Karpas-422 (cell line): ENCODE measurements at places on chromosomes 1 and 21.

DNA sequence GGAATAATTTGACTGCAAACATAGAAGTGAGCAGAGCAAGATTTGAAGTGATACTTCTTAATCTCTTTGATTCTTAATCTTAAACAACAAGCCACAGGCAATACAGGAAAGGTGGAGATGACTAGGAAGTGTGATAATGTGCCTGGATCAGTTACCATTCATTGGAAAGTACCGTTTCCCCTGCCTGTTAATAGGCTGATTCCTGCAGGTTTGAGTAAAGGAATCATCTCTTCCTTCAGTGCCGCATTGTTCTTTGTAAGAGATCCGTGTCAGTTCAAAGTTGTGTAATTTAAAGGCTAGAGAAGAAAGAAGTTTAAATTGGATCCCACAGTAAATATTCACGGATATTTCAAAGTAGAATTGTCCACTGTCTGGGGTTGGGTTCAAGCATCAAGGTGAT lies 43.5 kb upstream of the BCL10 start:
- no peaks in the 10 kb centered on the region for H3K36me3 ChIP-seq
- H3K4me1 ChIP-seq: no peaks in the 10 kb centered on the region
- DNase-seq: no peak
- H3K27ac ChIP-seq: no peak overlapping the region
- no peak overlapping the region for H3K4me3 ChIP-seq

- no peak for DNase-seq
- no peaks in the 10 kb centered on the region for H3K4me1 ChIP-seq
- H3K4me3 ChIP-seq: no peak overlapping the region
- H3K36me3 ChIP-seq: no peaks in the 10 kb centered on the region
These were observed 220.0 kb downstream of the TM2D1 start for GRCh38 chr1:61504852-61505390.

DNA sequence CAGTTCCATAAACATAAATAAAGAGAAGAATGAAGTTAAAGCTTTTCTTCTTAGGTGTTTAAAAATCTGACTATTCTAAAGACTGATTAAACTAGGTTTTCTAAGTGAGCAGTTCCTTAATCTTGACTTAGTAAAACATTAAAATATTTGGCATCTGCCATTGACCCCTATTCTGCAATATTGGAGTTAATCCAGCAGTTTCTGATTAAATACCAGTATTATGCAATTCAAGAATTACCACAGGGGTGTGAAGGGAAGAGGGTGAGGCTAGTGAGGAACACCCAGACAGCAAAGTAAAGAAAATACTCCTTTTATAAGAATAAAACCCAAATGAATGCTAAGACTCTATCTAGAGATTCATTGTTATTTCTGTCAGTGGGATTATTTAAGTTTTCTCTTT lies 40.9 kb downstream of the CLIC4 start:
- DNase-seq: no peak
- H3K27ac ChIP-seq: no peak overlapping the region
- H3K27me3 ChIP-seq: no peaks in the 10 kb centered on the region
- H3K4me1 ChIP-seq: no peaks in the 10 kb centered on the region
- H3K4me3 ChIP-seq: no peak overlapping the region

DNA sequence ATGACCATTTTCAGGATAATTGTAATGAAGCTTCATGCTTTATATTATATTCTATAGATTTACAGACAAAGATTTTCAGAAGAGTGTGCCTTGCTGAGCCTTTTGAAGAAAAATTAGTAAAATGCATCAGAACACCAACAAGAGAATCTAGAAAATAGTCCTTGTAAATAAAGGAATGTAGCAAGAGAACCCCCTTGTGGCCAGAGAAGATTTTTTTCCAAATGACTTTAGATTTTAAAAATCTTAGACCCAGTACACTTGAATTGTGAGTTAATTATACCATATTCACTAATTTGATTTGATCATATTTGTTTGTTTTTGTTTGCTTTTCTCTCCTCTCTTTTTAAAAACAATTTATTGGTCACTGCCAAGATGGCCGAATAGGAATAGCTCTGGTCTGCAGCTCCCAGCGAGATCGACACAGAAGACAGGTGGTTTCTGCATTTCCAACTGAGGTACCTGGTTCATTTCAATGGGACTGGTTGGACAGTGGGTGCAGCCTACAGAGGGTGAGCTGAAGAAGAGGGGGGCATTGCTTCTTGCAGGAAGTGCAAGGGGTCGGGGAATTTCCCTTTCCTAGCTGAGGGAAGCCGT lies 12.8 kb upstream of the IFI44L start:
- H3K27me3 ChIP-seq: no peaks in the 10 kb centered on the region
- no peak overlapping the region for H3K4me3 ChIP-seq
- no peak overlapping the region for H3K27ac ChIP-seq
- DNase-seq: peak; percentile 60

DNA sequence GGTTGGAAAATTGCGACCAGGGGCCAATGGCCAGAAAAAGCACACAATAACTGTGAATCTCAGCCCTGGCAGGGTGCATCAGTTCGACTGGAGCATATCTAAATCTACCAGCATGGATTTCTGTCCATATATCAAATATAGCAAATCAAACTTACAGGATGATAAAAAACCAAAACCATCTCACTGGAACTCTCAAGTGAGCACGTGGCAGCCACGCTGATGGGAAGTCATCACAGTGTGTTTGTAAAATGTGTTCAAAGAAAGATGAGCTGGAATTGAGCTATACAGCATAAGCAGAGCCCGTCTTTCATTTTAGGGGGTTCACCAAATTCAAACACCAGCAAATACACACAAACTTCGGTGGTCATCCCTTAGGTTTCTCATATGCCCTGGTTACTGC lies 610.1 kb downstream of the AJAP1 start:
- H3K4me3 ChIP-seq: no peak overlapping the region
- H3K4me1 ChIP-seq: peaks cover 29% of the 10 kb centered on the region
- H3K27me3 ChIP-seq: peaks cover 2% of the 10 kb centered on the region; the same call in 1 of the 2 replicates
- no peaks in the 10 kb centered on the region; the same call in 1 of the 2 replicates for H3K36me3 ChIP-seq
- no peak overlapping the region for H3K27ac ChIP-seq

- no peaks in the 10 kb centered on the region for H3K4me1 ChIP-seq
- no peak for DNase-seq
- no peaks in the 10 kb centered on the region; the same call in 1 of the 2 replicates for H3K27me3 ChIP-seq
- no peak overlapping the region for H3K4me3 ChIP-seq
These were observed 200.4 kb upstream of the FGGY start for GRCh38 chr1:59096501-59096900.

DNA sequence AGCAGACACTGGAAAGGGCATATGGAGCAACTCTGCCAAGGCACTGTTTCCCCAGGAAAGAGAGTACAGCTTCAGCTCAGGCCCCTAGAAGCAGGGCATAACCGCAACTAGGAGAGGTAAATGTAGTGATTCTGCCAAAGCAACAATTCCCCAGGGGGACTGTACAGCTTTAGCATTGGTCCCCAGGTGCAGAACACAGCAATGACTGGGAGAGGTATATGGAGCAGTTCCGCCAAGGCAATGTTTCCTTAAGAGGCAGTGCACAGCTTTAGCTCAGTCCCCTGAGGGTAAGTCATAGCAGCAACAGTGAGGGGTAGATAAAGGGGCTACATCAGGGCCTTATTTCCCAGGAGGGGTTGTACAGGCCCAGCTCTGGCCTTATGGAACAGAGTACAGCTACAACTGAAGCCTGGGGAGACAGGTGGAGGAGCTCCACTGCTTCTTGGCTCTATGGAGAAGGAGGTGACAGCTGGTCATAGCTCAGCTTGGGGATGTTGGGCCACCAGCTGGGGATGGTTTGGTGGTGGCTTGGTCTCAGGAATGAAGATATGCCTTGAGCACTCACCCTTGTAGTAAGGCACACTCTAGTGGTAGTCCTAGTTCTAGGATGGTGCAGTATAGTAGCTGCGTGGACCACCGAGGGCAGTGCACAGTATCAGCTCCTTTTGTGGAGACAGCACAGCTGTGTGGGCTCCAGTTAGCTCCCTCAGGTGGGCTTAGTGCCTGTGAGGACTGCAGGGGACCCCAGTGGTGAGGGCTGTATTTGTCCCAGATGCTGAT lies 582.7 kb downstream of the PTPRC start:
- peaks cover 16% of the 10 kb centered on the region for H3K4me1 ChIP-seq
- H3K27me3 ChIP-seq: no peaks in the 10 kb centered on the region
- DNase-seq: peak; percentile 53

DNA sequence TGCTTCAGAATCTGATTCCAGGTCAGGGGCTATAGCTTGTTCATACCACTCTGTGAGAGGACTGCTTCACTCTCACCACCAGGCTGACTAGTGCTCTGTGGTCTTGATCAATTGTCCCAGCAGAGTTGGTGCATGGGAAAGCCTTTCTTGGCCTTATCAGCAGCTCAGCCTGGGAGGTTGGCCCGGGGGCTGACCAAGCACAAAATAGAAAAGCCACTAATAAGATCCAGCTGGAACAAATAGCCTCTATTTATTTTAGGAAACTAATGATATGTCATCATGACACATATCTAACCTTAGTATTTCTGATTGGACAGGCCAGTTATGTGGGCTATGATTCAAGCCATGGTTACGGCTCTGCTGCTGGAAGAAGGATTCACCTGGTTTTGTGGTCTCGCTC lies 134.2 kb downstream of the GDAP2 start:
- H3K4me3 ChIP-seq: no peak overlapping the region
- no peaks in the 10 kb centered on the region for H3K4me1 ChIP-seq
- no peak overlapping the region for H3K27ac ChIP-seq
- H3K27me3 ChIP-seq: no peaks in the 10 kb centered on the region
- no peaks in the 10 kb centered on the region for H3K36me3 ChIP-seq

DNA sequence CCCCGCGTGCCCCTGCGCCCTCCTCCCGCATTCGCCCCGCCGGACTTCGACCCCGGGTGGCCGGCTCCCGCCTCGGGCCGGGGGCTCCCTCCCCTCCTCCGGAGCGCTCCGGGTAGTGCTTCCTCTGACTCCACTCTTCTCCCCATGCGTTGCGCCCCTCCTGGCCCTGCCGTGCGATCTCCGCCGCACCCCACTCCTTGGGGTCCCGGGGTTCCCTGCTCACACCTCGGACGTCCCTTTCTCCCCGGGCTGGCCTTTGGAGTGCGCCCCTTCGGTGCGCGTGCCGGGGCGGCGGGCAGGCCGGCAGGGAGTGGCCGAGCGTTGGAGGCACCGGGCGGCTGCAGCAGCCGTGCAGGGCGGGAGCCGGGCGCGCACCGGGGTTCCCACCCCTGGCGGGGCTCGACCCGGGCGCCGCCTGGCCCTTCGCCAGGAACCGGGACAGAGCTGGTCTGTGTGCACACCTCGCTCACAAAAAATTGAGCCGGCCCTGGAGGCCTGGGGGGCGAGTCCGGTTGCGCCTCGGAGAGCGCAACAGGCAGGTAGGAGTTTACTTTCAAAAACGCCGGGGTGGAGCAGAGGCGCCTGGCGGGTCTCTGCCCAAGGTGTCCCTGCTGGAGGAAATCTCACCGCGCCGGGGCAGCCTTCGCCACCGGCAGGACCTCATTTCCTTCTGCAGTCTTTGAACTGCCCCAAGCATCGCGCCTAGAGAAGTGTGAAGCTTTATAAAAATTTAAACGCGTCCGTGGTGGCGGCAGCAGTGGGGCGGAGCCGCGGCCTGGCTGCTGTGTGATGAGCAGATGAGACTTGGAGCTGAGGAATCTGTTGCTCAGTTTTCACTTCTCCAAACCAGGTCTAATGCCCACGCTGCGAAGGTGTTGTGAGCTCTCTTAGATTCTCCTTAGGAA lies 650 bp downstream of the VANGL1 start:
- H3K27me3 ChIP-seq: no peaks in the 10 kb centered on the region
- no peaks in the 10 kb centered on the region for H3K4me1 ChIP-seq
- H3K27ac ChIP-seq: no peak overlapping the region
- no peak overlapping the region for H3K4me3 ChIP-seq
- DNase-seq: no peak

DNA sequence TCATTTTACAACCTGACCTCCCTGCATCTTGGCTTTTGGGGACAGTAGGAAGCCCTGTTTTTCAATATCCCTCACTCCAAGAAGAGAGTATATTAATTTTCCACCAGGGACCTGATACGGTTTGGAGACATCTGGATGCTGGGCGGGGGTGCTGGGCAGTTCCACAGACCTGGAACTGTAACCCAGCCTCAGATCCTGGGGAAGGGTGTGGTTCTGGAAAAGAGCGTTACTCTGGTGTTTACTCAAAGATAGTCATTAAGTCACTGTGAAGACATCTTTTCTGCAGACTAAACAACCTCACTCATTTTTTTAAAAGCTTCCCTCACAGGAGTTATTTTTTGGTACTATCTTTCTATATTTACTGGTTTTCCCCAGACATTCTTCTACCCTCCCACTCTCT lies 189.8 kb downstream of the CLIC6 start:
- H3K27me3 ChIP-seq: no peaks in the 10 kb centered on the region
- H3K36me3 ChIP-seq: peaks cover 4% of the 10 kb centered on the region; the same call in 1 of the 2 replicates

DNA sequence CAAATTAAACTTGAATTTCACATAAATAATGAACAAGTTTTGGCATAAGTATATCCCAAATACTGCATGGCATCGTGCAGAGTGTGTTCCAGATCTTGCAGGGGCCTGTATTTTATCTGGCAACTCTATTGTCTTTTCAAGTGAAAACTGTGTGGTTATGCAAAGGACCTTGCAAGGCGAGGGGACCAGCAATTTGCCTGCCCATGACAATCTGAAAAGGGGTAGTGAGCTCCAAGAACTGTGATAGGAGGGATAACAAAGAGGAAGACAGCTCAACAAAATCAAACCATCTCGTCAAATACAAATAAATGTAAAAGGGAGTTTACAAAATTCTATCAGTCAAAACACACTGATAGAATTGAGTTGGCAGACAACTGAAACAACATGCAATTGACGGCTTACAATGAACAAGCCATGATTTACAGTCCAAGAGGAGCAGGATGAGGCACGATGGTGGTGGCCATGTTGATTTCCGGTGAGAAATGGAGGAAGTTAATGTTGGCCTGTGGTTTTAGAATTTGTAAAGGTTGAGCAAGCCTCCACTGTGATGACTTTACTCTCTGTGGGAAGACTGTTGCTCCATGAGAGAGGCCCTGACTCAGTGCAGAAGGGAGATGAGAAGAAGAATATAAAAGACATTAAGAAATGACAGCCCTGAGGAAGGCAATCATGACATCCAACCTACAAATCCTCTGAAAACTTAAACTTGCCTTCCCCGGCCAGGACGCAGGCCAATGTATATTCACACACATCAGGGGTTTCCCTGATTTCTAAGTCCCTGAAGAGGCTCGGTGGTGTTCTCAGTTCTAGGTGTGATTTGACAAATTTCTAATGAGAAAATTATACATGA lies 132.2 kb downstream of the ADSS2 start:
- no peaks in the 10 kb centered on the region for H3K36me3 ChIP-seq
- no peak overlapping the region for H3K27ac ChIP-seq
- H3K27me3 ChIP-seq: no peaks in the 10 kb centered on the region
- DNase-seq: no peak
- H3K4me1 ChIP-seq: peaks cover 6% of the 10 kb centered on the region

DNA sequence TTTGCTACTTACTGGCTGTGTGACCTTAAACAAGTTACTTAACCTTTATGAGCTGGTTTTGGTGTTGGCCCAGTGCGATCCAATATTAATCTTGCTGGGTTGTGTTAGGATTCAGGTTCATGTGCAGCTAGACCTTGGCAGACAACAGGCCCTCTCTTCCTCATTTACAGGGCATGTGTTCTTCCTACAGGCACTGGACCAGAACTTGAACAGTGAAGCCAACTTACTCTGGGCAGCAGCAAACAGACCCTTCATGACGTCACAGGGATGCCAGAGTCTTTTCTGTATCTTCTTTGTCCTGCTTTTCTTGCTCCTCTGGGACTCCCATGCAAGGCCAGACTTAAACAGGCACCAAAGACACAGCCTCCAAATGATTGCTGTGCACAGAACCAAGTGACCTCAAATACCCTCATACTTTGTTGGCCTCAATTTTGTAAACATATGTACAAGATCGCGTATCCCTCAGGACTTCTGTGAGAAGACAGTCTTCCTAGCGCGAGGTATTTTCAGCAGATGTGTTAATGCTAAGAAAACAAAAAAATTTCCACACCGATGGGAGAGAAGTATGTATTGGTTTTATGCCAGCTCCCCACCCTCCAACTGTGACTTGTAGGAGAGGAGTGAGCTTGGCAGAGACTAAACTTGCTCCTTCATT lies 73.7 kb downstream of the URB2 start:
- H3K27me3 ChIP-seq: no peaks in the 10 kb centered on the region
- H3K4me3 ChIP-seq: no peak overlapping the region
- DNase-seq: no peak
